Naive B cell (primary cell): ENCODE measurements at places on chromosomes 4 and X.

GRCh38 chr4:185573651-185574199 is 38.4 kb upstream of the PDLIM3 start:
- H3K4me3 ChIP-seq: no peak overlapping the region
- H3K36me3 ChIP-seq: no peaks in the 10 kb centered on the region
- H3K27me3 ChIP-seq: peaks cover 31% of the 10 kb centered on the region
- no peak overlapping the region for H3K27ac ChIP-seq

DNA sequence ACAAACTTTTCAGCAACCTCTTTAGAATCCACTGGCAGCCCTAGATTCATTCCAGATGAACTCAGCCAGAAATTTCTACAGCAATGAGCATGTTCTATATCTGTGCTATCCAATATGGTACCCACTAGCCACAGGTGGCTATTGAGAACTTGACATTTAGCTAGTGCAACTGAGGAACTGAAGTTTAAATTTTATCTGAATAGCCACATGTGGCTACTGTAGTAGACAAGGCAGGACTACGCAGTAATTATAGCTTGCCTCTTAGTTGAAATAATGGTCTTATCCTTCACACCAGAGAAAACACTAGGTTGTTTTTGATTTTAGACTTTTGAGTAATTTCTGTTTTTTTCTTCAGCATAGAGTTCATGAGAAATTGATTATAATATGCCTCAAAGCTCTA is 2.6 kb upstream of the TCEANC start:
- DNase-seq: no peak
- no peak overlapping the region for H3K4me3 ChIP-seq
- no peaks in the 10 kb centered on the region for H3K36me3 ChIP-seq
- H3K27ac ChIP-seq: no peak overlapping the region

GRCh38 chr4:151809716-151810115 is 48.9 kb upstream of the GATB start:
- H3K36me3 ChIP-seq: no peaks in the 10 kb centered on the region
- no peaks in the 10 kb centered on the region for H3K27me3 ChIP-seq
- H3K4me3 ChIP-seq: no peak overlapping the region
- H3K4me1 ChIP-seq: no peaks in the 10 kb centered on the region

DNA sequence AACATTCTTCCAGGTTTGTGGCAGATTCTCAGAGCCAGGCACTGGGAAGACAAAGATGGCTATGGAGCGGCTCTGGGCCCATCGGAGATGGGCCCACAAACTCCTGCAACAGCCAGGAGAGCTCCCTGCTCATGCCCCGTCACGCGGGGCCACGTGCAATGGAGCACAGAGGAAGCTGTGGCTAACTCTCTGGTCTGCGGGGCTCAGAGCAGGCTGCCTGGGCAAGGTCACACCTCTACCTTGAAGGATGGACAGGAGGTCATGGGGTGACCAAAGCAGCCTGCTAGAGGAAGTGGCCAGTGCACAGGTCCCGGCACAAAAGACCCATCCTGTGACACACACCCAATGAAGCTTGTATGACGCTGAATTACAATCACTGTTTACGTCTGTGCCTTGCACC is 45.2 kb downstream of the C4orf50 start:
- no peak overlapping the region for H3K4me3 ChIP-seq
- no peaks in the 10 kb centered on the region for H3K27me3 ChIP-seq
- DNase-seq: no peak
- no peak overlapping the region for H3K27ac ChIP-seq
- H3K36me3 ChIP-seq: no peaks in the 10 kb centered on the region
- H3K4me1 ChIP-seq: no peaks in the 10 kb centered on the region

- H3K4me1 ChIP-seq: no peaks in the 10 kb centered on the region
- no peaks in the 10 kb centered on the region for H3K27me3 ChIP-seq
- no peak for DNase-seq
- H3K36me3 ChIP-seq: no peaks in the 10 kb centered on the region
Observed at GRCh38 chrX:41382714-41383645, 49.0 kb downstream of the DDX3X start.

DNA sequence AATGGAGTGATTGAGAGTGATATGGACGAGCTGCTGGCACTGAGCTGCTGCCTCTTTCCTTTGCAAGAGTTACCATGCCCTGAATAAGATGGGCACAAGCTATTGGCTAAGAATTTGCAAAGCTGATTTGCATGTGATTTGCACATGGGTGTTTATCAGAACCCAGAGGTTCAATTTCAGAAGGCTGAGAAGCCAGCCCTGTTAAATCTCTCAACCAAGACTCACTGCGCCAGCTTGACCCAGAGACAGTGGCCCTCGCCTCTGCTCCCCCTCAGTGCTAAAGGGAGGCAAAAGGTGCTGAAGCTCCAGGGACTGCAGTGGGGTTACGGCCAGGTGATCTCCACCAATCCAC is 701 bp downstream of the ARHGAP4 start:
- peak overlapping the region; percentile 95 for H3K4me3 ChIP-seq
- no peaks in the 10 kb centered on the region for H3K27me3 ChIP-seq
- DNase-seq: peak; percentile 49
- H3K36me3 ChIP-seq: no peaks in the 10 kb centered on the region
- peaks cover 45% of the 10 kb centered on the region for H3K4me1 ChIP-seq
- peak overlapping the region; percentile 99 for H3K27ac ChIP-seq

- H3K27me3 ChIP-seq: no peaks in the 10 kb centered on the region
- H3K36me3 ChIP-seq: no peaks in the 10 kb centered on the region
- no peak overlapping the region for H3K27ac ChIP-seq
- DNase-seq: no peak
Observed at GRCh38 chrX:120794525-120794975, 81.1 kb downstream of the CT47B1 start.

DNA sequence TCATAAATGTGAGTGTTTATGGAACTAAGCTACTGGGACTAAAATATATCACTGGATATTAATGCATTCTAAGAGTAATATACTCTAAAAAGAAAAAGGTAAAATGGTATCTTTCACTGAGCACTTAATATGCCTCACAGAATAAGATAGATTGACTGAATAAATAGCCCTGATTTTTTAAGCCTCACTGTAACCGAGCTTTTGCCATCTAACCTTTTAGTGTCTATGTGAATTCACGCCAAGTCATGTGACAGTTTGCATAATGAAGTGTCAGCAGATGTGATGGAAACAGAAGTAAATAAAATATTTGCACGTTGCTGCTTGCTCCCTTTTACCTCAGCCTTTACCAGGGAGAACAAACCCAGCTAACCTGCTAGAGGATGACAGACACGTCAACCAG is 119.7 kb upstream of the NWD2 start:
- no peak for DNase-seq
- no peak overlapping the region for H3K27ac ChIP-seq
- H3K4me1 ChIP-seq: no peaks in the 10 kb centered on the region
- H3K27me3 ChIP-seq: no peaks in the 10 kb centered on the region

DNA sequence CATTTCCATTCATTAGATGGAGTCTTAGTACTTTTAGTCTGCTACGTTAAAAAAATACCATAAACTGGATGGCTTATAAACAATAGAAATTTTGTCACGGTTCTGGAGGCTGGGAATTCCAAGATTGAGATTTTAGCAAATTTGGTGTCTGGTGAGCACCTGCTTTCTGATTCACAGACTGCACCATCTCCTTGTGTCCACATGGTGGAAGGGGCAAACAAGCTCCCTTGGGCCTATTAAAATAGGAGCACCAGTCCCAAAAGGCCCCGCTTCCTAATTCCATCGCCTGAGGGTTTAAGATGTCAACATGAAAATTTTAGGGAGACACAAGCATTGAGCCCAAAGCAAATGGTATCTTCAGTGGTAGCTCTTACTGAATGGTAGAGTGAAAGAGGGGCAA is 120.5 kb upstream of the MAP9 start:
- no peak overlapping the region for H3K27ac ChIP-seq
- H3K27me3 ChIP-seq: no peaks in the 10 kb centered on the region
- DNase-seq: no peak
- no peak overlapping the region for H3K4me3 ChIP-seq

- no peaks in the 10 kb centered on the region for H3K27me3 ChIP-seq
- peak overlapping the region; percentile 44 for H3K27ac ChIP-seq
- peak; percentile 37 for DNase-seq
- H3K4me1 ChIP-seq: peaks cover 7% of the 10 kb centered on the region
Observed at GRCh38 chr4:154616731-154617130, 4.3 kb upstream of the FGG start.

- no peak overlapping the region for H3K4me3 ChIP-seq
- no peaks in the 10 kb centered on the region for H3K27me3 ChIP-seq
- no peaks in the 10 kb centered on the region for H3K36me3 ChIP-seq
- H3K4me1 ChIP-seq: peaks cover 5% of the 10 kb centered on the region
- DNase-seq: no peak
Observed at GRCh38 chrX:109878236-109878635, 124.7 kb upstream of the TMEM164 start.

GRCh38 chrX:115533485-115533884 is 27.5 kb upstream of the PLS3 start:
- H3K27me3 ChIP-seq: peaks cover 5% of the 10 kb centered on the region
- no peak for DNase-seq
- H3K36me3 ChIP-seq: no peaks in the 10 kb centered on the region
- H3K4me1 ChIP-seq: no peaks in the 10 kb centered on the region

- H3K27ac ChIP-seq: peak overlapping the region; percentile 89
- peak overlapping the region; percentile 89 for H3K4me3 ChIP-seq
- H3K36me3 ChIP-seq: no peaks in the 10 kb centered on the region
- H3K27me3 ChIP-seq: no peaks in the 10 kb centered on the region
- DNase-seq: no peak
Observed at GRCh38 chrX:101051153-101051548, 760 bp downstream of the TRMT2B start.

- no peak overlapping the region for H3K27ac ChIP-seq
- DNase-seq: no peak
- H3K36me3 ChIP-seq: no peaks in the 10 kb centered on the region
- no peak overlapping the region for H3K4me3 ChIP-seq
- no peaks in the 10 kb centered on the region for H3K27me3 ChIP-seq
Observed at GRCh38 chr4:157689476-157689875, 468.9 kb downstream of the GRIA2 start.

DNA sequence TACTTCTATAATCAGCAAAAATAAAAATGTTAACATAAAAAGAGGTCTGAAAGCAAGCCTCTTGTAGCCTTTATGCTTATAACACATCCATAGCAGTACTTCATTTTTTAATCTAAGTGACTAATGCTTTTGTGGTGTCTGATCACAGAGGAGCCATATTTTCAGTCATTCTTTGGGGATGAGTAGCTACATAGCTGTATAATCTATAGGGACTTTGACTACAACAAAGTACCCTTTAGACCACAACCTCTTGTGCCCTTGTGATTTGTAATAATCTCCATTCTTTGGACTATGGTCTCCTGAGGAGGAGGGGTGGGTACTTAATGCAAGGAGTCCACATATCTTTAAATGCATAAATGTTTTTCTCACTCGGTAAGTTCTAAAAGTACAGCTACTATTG is 9.6 kb downstream of the DRP2 start:
- H3K27ac ChIP-seq: no peak overlapping the region
- DNase-seq: no peak
- no peaks in the 10 kb centered on the region for H3K27me3 ChIP-seq
- H3K4me3 ChIP-seq: no peak overlapping the region
- H3K36me3 ChIP-seq: no peaks in the 10 kb centered on the region

- no peaks in the 10 kb centered on the region for H3K27me3 ChIP-seq
- peaks cover 32% of the 10 kb centered on the region for H3K4me1 ChIP-seq
- H3K27ac ChIP-seq: peak overlapping the region; percentile 75
- H3K36me3 ChIP-seq: peaks cover 5% of the 10 kb centered on the region
- peak; percentile 76 for DNase-seq
Observed at GRCh38 chrX:66046612-66047235, 6.8 kb upstream of the VSIG4 start.

DNA sequence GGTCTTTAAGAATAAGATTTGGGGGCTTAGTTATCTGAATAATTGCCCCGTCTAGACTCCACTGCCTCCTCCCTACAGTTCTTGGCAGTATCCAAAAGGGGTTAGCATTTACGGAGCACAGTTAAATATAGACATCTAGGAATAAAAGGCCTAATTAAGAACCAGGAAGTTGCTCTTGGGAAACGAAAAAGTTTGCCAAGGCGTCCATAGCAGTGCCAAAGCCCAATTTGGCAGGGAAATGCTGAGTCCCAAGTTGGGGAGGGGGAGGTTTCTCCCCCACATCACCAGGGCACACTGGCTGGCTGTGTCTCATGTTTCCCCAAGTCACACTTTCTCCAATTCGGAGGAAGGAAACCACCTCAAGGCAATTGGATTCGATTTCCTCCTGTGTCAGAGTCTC is 338.7 kb downstream of the FBXW7 start:
- no peak overlapping the region for H3K27ac ChIP-seq
- no peaks in the 10 kb centered on the region for H3K36me3 ChIP-seq
- no peak for DNase-seq
- H3K4me1 ChIP-seq: no peaks in the 10 kb centered on the region
- H3K27me3 ChIP-seq: peaks cover 6% of the 10 kb centered on the region

GRCh38 chrX:13859724-13860123 is 42.8 kb upstream of the GPM6B start:
- no peak overlapping the region for H3K4me3 ChIP-seq
- no peaks in the 10 kb centered on the region for H3K4me1 ChIP-seq
- peaks cover 70% of the 10 kb centered on the region for H3K27me3 ChIP-seq
- H3K27ac ChIP-seq: no peak overlapping the region
- DNase-seq: no peak

DNA sequence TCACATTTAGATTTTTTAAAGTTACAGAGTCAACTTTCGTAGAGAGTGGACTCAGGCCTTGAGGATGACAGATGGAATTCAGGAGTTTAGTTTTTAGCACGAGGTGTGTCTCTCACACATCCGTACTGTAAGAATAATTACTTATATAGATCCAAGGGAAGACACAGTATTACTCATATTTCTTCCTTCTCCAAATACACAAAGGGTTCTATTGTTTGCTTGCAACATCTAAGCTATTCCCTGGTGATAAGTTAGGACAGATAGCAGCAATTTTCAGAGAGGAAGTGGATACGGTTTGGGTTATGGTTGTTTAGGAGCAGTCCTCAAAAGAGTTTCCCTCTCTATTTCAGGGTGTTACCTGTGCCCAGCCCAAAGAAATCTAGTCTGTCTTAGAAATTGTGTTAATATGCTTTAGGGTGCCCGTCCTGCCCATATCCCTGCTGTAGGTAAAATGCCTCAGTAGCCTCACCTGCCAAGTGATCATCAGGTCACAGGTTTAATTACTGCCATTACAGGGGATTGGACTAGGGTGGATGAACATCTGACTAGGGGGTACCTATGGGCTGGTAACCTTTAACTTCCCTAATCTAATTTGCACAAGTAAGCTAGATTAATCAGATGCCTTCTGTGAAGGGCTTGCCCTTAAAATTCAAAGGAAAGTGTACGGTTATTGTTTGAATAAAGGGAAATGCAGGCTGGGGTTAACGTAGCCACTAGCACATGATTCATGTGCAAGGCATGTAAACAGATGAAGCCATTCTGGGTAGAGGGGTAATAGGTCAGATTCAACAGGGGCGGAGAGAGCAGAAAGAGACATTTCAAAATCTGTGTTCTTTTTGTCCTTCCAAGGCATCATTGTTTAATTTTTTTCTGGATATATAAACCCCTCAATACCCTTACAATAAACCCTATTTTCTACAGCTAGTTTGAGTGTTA is 8.7 kb upstream of the PPP3CA start:
- DNase-seq: no peak
- no peak overlapping the region for H3K27ac ChIP-seq
- H3K4me1 ChIP-seq: peaks cover 27% of the 10 kb centered on the region
- H3K4me3 ChIP-seq: no peak overlapping the region
- H3K27me3 ChIP-seq: no peaks in the 10 kb centered on the region
